NCI-H1436 treated with DMSO at 0.1 percent for 48 hours (cell line): ENCODE measurements at places on chromosomes 3 and 15.

DNA sequence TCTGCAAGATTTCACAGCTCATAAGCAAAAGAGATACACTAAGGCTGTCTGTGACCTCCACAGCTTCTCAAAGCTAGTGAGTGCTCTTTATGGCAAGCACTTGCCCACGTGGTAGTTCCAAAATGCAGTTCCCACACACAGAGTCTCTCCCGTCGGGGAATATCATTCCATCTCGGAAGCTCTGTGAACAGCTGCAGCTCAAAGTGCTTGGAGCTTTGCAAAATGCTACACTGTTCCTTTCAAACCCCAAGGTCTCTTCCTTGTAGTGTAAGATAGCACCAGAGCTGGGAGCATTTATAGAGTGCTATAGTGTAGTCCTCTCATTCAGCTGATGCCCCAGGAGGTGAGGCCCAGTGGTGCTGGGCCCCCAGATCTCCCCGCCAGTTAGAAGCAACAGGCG is 36.1 kb downstream of the ST6GAL1 start:
- DNase-seq = no peak

GRCh38 chr3:157066335-157067098 is 93.4 kb downstream of the CCNL1 start:
- no peak for DNase-seq

DNA sequence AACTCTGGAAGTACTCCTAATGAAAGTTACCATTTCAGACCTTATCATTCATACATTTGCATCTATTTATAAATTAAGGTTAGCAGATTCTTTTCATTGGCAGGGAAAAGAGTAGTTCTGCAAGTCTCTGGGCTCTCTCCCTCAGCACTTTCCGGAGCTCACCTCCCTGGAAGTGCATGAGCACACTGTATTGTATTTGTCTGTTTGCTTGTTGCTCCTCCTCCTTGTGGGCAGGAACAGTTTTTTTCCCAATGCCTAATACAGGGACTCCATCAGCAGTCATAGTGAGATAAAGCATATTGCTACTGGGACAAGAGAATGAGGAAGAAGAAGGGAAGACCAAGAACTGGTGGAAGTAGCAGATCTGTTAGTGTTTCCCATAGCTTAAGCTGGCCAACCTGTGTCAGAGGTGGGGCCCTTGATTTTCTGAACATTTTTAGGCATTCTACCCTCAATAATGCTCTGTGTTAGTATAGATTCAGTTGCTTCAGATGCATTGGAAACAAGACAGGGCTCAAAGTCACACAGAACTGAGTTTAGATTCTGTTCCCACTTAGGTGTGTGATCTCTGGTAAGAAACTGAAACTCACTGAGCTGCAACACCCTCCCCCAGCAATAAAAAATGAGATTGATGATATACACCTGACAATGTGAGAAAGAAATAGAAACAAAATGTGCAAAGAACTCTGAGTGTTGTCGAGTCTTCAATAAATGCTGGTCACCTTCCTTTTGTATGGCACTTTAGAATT is 407.8 kb downstream of the TUSC7 start:
- no peak for DNase-seq

- DNase-seq = no peak
Measured at GRCh38 chr3:195820186-195820585, 8.5 kb upstream of the MUC4 start.

DNA sequence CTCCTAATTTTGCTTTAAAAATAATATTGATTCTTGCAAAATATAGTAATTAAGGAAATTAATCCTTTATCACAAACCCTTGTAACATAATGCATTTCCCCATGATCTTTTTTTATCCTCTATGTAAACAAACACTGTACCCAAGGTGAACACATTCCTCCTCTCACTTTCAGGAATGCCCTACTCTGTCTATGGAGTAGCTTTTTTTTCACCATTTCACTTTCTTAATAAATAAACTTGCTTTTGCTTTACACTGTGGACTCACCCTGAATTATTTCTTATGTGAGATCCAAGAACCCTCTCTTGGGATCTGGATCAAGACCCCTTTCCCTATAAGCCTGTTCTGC is 90.5 kb upstream of the LRRN1 start:
- no peak for DNase-seq

DNA sequence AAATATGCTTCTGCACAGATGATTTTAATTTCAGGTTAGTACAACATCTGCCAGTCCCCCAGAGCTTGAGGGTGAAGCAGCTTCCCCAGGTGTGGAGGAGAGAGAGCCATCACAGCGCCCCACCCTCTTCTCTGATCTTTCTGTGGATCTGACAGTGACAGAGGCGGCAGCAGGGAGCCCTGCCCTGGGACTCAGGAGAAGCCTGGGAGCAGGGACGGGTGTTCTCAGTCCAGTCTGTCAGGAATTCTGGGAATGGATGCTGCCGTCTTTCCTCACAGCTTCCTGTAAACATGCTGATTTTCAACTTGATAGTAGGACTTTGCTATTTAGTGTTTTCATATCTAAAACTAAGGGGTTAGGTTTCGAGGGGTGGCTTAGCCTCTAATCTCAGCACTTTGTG is 11.4 kb upstream of the RAB8B start:
- no peak for DNase-seq

DNA sequence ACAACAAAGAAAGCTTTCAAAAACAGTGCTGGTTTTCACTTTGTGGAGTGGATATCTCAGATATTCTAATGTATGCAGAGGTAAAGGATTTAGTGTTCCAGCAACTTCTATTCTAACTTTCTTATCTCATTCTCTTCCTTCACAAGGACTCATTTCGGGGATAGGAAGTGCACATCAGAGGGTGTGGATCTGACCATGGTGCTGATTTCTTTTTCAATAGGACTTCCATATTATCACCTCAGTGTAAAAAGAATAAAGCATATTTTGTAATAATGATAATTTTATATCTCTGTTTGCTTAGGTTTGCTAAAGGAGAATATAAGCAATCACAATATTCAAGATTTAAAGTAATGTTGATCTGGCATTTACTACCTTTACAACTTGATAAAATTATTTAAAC is 12.5 kb upstream of the CADM2 start:
- DNase-seq = no peak

DNA sequence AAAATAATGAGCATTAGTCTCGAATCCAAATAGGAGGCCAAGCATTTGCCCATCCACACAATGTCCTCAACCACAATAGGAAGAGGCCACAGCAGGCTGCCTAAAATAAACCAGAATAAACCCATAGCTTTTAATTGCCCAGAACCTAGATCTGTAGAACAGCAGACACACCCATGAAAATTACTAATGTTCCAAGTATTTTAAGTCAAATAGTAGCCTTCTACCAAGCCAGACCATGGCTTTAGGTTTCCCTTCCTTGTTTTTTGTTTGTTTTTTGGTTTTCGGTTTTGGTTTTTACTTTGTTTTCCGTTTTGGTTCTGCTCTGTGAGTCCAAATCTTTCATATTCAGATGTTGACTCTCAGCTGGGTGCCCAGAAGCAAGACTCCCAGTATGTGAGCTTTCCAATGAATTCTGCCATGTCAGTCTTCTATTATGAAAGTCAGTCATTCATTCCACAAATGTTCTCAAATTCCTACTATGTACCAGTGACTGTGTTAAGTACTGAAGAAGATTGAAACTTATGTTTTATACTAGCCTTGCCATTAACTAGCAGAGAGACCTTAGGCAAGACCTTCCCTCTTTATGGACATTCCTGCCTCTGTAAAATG is 57.8 kb upstream of the BOC start:
- no peak for DNase-seq

DNA sequence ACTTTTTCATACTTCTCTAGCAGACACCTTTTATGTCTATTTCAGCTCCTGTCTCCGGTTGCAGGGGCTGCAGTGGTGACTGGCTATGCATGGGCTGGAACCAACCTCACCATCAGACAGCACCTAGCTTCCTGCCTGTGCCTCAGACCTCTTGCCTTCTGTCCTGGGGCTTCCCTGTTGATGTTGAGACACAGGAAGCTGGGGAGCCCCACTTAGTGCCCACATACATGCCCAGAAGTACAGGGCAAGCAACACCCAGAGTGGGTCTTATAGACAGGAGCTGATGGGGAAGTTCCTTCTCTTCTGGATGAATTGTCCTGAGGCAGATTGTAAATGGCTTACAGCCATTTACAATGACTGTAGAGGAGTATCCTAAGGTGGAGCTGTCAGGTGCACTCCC is 65.3 kb upstream of the SIAH2 start:
- no peak for DNase-seq

DNA sequence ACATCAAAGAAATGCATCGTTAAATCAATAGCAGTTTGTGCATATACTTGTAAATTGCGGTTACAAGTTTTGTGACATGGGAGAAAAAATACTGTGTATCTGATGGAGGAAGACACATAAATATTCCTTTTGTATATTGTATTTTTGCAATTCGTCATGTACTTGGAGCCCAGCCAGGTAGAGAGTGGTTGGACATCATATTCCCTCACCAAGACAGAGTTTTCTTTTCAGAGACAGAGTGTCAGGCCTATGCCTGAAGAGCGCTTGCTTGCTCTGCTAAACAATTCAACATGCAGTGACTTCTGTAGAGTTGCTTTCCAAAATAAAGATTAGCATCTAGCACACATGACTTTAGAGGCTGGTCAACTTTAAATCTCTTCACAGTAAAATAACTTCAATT is 24.8 kb upstream of the MEIS2 start:
- no peak for DNase-seq

- DNase-seq = no peak
Measured at GRCh38 chr3:74445541-74445940, 168.9 kb downstream of the CNTN3 start.

- DNase-seq = no peak
Measured at GRCh38 chr3:146313031-146313745, 62.3 kb upstream of the PLSCR4 start.

DNA sequence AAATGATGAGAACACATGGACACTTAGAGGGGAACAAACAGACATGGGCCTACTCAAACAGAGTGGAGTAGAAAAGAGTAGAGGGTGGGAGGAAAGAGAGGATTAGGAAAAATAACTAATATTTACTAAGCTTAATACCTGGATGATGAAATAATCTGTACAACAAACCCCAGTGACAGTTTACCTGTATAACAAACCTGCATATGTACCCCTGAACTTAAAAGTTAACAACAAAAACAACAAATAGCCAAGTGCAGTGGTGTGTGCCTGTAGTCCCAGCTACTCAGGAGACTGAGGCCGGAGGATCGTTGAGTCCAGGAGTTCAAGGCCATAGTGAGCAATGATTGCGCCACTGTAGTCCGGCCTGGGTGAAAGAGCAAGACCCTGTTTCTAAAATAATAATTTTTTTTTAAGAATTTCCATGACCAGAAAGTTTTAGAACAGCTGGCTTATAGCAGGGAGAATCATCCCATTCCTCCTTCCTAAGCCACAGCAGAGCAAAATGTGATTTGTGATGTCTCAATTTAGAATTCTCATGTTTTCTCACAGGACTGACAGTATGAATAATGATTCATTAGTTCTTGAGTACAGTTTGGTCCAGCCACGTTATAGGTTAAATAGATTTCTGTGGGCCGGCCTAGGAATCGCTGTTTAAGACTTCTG is 150.0 kb downstream of the ZNF609 start:
- no peak for DNase-seq

- no peak for DNase-seq
Measured at GRCh38 chr3:100641471-100642032, 32.2 kb downstream of the ADGRG7 start.

DNA sequence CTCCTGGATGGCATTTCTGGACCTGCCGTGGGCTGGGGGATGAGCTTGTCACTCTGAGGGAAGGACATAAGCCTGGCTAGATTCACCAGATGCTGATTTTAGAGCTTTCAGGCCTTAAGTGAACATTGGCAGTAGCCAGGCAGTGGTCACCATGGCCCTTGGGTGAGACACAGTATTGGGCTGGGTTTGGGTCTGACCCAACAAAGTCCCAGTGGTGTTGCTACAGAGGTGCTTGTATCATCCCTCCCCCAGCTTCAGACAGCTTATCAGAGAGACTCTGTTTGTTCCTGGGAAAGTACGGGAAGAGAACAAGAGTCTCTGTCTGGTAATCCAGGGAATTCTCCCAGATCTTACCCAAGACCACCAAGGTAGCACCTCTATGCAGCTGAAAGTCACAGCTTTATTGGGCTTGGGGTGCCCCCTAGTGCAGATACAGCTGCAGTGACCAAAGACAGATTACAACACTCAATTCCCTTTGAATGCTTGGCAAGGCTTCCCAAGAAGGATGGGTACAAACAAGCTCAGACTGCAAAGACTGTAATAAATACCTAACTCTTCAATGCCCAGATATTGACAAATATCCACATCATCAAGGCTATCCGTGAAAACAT is 9.8 kb upstream of the RUVBL1 start:
- no peak for DNase-seq

DNA sequence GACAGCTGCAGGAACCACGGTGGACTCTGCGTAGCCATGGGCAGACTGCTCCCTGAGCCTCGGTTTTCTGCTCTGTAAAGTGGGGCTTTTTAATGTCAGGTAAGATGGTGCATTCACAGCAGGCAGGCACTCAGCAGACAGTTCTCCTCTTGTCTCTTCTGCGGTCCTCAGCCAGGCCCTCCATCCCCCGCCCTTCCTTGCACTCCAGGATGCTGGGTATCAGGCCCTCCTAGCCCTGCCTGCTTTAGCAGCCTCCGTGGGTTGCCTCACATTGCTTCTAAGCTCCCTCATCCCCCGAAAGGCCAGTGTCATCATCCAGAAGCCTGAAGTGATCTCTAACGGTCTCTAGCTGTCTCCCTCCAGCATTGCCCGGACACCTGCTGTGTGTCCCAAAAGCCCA is 115.7 kb downstream of the WNT7A start:
- DNase-seq = no peak

DNA sequence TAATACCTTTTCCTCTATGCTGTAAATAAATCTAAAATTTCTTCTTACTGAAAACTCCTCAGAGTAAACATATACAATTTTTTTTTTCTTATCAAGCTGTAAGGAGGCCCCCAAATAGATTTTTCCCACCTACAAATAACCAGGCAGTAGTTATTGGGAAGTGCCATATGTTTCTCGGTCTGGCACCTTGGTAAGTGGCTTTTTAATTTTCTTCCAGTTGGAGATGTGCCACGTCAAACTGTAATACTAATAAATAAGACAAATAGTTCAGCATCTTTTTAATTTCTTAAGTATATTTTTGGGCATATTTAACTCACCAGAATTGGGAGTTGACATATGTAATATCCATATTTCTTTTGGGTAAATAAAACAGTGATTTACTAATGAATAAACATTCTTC is 346.3 kb downstream of the DIPK2A start:
- no peak for DNase-seq

GRCh38 chr15:42154212-42154941 is 2.1 kb downstream of the PLA2G4F start:
- no peak for DNase-seq

GRCh38 chr3:104846270-104846669 is 520.4 kb upstream of the ALCAM start:
- DNase-seq = no peak

DNA sequence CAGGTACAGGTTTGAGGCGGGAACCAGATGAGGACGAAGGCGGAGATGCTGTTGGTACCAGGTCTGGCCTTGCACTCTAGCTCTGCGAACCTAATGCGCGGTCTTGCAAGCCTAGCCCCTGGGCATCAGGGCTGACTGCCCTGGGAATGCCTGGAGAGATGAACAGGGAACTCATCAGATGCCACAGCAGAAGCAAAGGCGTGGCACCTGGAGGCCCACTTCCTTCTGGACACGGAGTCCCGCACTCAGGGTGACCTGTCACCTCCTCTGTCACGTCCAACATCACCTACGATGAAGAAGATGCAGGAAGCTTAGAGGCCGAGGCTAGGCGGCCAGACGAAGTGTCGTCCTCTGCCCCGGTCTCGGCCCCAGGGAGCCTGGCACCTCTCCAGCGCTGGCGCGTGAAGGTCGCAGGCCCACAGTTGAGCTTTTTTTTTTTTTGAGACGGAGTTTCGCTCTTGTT is 9.4 kb downstream of the RPLP1 start:
- no peak for DNase-seq

- no peak for DNase-seq
Measured at GRCh38 chr3:191383124-191383523, 52.8 kb upstream of the UTS2B start.
